Prostate gland (tissue), 2 donors: ENCODE measurements at places on chromosomes 1 and 21.

DNA sequence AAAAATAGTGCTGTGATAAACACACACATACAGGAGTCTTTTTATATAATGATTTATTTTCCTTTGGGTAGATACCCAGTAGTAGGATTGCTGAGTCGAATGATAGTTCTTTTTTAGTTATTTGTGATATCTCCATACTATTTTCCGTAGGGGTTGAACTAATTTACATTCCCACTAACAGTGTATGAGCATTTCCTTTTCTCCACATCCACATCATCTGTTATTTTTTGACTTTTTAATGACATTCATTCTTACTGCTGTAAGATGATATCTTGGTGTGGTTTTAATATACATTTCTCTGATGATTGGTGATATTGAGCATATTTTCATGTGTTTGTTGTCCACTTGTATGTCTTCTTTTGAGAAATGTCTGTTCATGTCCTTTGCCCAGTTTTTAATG lies 78.3 kb downstream of the NIBAN1 start:
- DNase-seq: no peak

DNA sequence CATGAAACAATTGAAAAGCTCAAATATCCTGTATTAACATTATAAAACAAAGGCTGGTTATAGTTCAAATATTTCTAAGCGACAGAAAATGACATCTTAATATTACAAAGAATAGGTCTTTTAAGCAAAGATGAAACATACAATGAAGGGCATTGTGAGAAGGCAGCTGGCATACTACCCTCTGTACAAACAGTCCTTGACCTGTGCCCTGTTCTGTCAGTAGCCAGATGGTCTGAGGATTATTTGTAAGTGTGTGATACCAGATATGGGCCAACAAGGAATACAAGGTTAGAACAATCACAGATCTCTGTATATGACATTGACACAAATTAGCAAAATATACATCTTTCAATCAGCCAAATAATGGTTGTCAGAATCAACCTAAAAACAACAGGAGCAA lies 1350.4 kb downstream of the AMY1C start:
- no peak for DNase-seq

GRCh38 chr1:183450093-183450492 lies 22.2 kb upstream of the SMG7 start:
- DNase-seq: no peak

DNA sequence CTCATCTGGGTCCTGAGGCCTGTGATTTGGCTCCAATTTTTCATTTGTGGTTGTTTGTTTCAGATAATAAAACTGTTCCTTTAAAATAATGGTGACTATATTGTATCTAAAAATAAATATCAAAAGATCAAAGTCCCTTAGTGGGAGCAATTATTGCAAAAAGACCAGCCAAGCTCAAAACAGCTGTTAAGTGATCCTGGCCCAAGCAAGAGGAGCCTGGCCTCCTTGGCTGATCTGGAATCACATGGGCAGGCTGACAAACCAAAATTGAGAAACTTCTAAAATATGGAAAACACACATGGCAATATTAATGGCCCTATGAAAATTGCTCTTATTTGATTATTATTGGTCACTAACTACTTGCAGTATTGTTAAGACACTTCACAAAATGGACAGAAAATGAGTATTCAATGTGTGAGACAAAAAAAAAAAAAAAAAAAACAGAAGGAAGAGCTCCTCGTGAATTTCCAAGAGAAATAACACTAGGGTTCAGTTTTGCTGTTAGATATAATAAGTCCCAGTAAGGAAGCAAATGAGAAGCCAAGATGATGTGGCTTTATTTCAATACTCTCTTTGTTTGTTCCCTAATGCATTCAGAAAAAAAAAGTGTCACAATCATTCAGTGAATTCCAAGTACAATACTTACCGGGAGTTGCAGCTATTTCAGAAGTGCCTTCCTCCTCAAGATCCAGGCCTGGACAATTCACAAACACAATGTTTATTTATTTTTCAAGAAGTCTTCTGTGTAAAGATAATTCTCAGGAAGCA lies 105.1 kb downstream of the SEC16B start:
- no peak for DNase-seq

DNA sequence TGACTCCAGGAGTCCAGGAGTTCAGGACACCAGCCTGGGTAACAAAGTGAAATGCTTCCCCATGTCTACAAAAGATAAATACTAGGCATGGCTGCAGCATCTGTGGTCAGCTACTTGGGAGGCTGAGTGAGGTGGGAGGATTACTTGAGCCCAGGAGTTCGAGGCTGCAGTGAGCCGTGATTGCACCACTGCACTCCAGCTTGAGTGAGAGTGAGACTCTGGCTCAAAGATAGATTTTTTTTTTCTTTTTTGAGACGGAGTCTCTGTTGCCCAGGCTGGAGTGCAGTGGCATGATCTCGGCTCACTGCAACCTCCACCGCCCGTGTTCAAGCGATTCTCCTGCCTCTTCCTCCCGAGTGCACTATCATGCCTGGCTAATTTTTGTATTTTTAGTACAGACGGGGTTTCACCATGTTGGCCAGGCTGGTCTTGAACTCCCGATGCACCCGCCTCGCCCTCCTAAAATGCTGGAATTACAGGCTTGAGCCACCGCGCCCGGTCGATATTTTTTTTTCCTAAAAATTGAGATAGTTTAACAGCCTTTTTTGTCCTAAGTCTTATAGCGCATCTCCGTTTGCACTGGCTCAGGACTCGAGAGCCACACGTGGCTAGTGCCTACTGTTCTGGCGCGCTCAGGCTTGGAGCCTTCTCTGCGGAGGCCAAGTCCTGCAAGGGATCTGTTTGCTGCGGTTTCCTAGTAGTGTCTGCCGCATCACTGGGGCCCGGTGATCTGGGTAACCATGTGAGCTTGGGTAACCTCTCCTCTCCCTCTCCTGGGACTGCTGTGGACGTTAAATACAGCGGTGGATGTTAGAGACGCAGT lies 1.0 kb upstream of the MFN2 start:
- no peak for DNase-seq

GRCh38 chr1:4724695-4725250 lies 70.4 kb downstream of the AJAP1 start:
- no peak for DNase-seq

GRCh38 chr1:205275916-205276688 lies 45.4 kb downstream of the NUAK2 start:
- DNase-seq: no peak

- peak; percentile 46 for DNase-seq
These were observed 60.5 kb downstream of the ATP1A1 start for GRCh38 chr1:116433275-116434257.

GRCh38 chr1:47926461-47926999 lies 70.7 kb downstream of the TRABD2B start:
- DNase-seq: no peak

DNA sequence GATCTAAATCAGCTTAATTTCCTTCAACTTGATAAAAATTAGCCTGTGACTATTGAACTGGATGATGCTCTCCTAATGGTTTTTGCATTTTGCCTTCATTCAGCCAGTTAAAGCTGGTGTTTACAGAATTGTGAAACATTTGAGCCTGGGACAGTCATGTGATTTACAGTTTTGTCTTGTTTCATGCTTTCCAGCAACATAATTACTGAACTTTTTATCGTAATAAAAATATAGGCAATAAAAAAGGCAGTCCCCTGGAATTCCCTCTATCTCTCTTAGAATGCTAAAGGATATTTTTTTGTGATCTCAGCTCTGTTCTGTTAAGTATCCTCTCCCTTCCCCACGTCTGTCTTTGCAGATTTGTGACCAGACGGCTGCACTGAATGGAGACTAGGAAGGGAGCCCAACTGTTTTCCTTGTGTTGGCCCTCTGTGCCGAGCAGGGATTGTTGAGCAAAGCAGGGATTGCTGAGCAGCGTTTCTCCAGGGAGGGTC lies 70.3 kb upstream of the RGL1 start:
- DNase-seq: peak; percentile 13

GRCh38 chr1:165512816-165513215 lies 31.0 kb upstream of the LRRC52 start:
- DNase-seq: no peak

- DNase-seq: no peak
These were observed 12.2 kb downstream of the TRABD2B start for GRCh38 chr1:47985018-47985417.

DNA sequence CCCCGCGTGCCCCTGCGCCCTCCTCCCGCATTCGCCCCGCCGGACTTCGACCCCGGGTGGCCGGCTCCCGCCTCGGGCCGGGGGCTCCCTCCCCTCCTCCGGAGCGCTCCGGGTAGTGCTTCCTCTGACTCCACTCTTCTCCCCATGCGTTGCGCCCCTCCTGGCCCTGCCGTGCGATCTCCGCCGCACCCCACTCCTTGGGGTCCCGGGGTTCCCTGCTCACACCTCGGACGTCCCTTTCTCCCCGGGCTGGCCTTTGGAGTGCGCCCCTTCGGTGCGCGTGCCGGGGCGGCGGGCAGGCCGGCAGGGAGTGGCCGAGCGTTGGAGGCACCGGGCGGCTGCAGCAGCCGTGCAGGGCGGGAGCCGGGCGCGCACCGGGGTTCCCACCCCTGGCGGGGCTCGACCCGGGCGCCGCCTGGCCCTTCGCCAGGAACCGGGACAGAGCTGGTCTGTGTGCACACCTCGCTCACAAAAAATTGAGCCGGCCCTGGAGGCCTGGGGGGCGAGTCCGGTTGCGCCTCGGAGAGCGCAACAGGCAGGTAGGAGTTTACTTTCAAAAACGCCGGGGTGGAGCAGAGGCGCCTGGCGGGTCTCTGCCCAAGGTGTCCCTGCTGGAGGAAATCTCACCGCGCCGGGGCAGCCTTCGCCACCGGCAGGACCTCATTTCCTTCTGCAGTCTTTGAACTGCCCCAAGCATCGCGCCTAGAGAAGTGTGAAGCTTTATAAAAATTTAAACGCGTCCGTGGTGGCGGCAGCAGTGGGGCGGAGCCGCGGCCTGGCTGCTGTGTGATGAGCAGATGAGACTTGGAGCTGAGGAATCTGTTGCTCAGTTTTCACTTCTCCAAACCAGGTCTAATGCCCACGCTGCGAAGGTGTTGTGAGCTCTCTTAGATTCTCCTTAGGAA lies 650 bp downstream of the VANGL1 start:
- DNase-seq: peak; percentile 57

DNA sequence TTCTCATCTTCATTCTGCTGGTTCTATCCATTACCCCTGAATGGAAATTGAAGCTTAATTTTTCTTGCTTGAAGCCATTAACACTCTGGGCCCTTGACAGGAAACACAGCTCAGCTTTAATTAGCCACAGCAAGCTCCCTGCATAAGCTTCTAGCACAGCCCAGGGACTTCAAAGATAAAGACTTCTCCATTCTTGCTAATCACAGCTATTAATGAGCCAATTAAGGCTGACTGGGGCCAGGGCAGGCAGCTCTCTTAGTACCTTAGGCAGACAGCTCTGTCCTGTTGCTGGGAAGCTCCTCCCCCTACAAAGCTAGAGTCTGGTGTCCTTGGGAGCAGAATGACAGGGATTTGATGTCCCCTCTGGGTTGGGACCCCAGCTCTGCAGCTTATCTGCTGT lies 27.9 kb upstream of the TRABD2B start:
- no peak for DNase-seq

DNA sequence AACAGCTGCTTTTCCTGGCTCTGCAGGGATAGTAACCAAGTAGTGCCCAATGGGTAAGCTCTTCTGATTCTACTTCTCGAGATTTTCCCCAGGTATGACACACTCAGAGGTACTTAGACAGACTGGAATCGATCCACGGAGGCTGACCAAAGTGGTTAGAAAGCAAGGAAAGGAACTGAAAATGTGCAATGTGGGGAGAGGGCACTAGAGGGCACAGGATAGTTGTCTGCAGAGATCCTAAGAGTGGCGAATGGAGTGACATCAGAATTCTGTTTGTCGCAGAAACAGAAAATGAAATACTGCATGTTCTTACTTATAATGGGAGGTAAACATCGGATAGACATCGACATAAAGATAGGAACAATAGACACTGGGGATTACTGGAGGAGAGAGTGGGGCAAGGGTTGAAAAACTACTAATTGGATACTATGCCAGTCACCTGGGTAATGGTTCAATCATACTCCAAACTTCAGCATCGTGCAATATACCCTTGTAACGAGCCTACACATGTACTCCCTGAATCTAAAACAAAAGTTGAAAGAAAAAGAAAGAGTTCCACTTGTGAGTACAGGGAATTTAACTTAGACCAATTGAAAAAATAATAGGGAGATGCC lies 23.3 kb downstream of the CYP2J2 start:
- no peak for DNase-seq

- DNase-seq: no peak
These were observed 2.8 kb downstream of the DNTTIP2 start for GRCh38 chr1:93876244-93876643.

DNA sequence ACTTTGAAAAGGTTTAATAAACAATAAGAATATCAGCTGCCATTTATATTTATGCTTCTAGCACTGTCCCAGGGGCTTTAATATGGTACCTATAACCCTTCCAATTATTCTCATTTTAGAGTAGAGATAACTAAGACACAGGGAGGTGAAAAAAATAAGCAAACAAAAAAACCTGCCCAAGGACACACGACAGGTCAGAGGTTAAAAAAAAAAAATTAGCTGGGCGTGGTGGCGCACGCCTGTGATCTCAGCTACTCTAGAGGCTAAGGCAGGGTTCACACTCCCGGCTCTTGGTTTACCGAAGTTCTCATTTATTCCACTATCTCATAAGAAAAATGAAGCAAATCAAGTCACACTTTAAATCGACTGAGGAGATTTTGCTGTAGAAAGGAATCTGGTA lies 34.7 kb upstream of the CNN3 start:
- DNase-seq: no peak

- DNase-seq: no peak
These were observed 207.9 kb upstream of the ST6GALNAC5 start for GRCh38 chr1:76659171-76659940.

DNA sequence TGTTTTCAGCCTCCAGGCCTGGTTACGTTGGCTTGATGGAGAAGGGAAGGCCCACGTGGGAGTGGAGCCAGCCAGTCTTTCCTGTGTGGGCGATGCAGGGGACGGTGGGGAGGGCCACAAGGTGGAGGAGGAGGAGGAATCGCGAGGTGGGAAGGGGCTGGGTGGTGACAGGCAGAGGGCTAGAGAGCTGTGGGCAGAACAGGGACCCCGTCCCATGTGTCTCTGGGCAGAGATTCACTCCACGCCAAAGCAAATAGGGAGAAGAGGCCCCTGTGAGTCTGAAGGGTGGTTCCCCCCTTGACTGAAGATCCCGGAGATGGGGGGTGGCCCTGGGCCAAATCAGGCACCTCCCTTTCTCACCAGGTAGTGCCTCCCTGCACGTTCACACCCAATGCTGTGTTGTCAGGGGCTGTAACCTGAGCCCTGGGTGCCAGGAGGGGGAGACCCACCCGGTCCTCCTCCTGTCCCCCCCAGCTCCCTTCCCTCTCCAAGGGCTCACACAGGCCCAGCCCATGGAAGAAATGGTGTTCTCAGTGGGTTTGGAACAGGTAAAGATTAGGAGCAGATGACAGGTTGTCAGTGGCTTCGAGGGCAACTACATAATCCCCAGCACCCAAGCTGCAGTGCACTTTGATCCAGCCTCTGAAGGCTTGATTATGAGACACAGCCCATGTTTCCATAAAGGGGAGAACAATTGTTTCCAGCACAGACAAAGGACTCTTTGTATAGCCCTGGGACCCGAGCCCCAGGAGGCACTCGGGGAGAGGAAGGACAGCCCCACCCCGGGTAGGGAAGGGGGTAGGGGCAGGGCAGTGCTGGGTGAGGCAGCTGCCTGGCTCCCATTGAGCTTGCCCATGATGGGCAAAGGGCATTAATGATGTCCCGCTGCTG lies 37.7 kb upstream of the GPR37L1 start:
- peak; percentile 76 for DNase-seq
